Erythroblast (primary cell): ENCODE measurements at places on chromosomes 6 and 20.

- DNase-seq = no peak
These were observed 299.3 kb downstream of the KIF16B start for GRCh38 chr20:16273812-16274555.

- DNase-seq = no peak
These were observed 61.6 kb downstream of the RPRD1B start for GRCh38 chr20:38095017-38095686.

- DNase-seq = no peak
These were observed 90.4 kb downstream of the SERAC1 start for GRCh38 chr6:158077676-158078075.

DNA sequence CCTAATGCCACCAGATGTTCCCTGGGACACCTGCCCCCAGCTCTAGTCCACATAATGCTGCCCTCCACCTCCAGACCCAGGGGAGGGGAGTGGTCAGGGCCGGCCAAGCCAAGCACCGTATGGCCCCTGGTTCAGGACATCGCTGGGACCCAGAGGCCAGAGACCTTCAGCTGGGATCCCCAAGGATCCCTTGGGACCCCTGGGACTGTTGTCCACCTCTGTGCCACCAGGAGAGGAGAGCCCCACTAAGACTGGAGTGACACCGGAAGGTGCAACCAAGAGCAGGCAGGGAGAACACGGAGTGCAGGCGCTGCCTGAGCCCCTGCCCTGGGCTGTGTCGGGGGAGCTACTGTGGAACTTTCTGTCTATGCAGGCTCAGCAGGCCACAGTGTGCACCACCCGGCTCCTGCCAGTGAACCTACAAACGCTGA lies 43.6 kb downstream of the CTCFL start:
- DNase-seq = no peak

DNA sequence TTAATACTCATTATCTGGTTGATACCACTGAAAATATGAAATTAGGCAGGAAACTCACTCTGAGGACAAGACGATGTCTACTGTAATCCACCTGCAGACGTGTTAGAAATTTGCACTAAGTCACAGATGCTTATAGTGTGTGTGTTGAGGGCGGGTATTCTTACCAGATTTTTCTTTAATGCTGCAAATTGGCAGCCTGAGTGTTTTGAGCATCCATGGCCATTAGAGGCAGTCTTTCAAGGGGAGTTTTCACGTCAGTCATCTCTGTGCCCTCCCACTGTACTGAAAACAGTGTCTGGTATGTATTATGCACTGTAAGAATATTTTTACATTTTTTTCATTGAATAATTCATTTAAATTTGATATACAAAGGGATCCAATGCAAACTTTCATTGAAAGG lies 266.5 kb upstream of the QKI start:
- DNase-seq = no peak

DNA sequence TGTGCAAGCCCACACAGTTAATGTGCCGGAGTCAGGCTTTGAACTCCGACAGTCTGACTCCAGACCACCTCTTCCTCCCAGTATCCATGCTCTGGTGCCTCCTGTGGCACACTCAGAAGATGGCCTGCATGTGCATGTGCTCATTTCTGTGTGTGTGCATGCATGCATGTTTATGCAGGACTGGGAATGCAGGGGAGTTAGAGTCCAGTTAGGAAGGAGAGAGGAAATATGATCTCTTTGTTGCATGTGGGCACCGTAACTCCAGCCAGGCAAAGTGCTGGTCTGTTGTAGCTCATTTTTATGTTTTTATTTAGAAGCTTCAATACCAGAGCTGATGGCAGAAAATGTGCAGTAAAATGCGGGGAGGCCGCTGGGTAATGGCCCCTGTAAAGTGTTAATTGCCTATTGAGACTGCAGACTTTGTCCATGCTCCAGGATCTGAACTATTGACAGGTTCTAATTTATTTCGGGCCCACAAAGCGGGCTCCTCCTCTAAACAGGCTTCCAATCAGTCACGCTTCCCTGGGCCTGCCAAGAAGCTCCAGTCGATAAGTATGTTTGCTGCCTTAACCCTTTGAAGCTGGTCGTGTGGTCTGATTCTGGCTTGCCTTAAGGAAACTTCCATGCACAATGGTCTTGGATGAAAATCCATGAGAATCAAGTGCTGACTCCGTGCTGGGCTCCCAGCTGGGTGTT lies 248.3 kb downstream of the DHX35 start:
- DNase-seq = no peak

DNA sequence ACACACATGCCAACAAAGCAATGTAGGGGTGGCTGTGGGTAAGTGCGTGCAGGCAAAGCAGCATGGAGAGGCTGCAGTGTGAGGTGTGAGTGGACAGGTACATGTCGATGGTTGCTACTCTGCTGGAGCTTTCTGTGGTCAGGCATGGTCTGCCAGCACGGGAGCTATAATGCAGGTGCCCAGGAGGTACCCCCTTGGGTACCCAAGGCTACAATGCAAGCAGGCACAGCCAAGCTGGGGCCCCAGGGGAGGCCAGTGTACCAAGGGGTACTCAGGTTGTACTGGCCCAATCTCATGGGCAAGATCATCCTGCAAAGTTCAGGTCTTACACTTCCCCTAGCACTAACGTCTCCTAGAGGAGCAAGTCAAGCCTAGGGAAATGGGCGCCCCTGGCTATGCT lies 58.4 kb upstream of the IRAK1BP1 start:
- DNase-seq = no peak

DNA sequence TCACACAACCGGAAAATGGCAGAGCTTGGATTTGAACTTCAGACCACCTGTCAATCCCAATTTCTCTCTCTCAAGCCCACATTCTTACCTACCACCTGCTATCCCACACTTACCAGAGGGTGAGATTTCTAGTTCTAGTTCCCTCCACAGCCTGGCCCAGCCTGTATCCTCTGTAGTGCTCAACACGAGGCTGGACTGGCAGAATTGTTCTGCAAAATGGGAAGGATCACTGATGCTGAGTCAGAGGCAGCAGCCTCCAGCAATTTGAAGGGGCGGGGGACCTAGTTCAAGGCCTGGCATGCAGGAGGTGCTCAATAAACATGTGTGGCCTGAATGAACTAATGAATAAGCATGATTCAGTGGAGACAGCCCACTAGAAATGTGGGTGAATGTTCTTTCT lies 53.6 kb upstream of the TTPAL start:
- peak; percentile 47 for DNase-seq

DNA sequence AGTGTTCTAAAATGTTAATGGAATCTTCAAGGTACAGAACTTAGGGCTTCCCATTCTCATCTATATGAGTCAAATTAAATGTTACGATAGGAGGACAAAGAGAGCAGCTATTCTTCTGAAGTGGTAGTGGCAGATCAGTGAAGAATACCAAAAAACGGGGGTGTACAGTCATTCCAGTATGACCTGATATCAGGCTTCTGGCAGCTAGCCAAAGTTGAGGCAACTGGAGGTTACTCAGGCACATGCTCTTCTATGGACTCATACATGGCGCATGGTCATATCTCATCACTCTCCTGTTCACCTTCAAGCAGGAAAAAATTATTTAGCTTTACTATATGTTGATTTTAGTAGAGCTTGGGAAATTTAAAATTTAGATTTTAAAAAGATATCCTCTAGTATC lies 1608.8 kb downstream of the GRIK2 start:
- DNase-seq = no peak
